ENCODE measurements at places on chromosomes 5 and 9.

GRCh38 chr5:150278046-150278730, 11.4 kb downstream of the CAMK2A start:
- DNase-seq: no peak

GRCh38 chr5:6914347-6914746, 201.1 kb downstream of the TENT4A start:
- no peak for DNase-seq

- no peak for DNase-seq
These were observed 324.8 kb downstream of the ADAMTS6 start for GRCh38 chr5:65156933-65157332.

DNA sequence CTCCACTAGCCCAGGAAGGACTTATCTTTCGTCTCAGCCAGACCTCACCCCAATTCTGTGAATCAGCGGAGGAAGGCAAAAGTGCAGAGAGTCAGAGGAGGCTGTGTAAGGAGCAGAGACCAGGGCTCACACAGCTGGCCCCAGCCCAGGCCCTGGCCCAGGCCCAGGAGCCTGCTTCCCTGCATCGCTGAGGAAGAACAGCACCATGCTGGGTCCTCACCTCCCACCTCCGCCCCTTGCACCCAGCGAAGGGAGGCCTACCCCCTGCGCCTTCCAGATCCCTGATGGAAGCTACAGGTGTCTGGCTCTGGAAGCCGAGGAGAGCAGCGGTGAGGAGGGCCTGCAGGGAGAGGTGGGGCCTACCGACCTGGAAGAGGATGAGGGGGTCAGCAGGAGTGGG, 22.3 kb upstream of the SYNPO start:
- DNase-seq: no peak

DNA sequence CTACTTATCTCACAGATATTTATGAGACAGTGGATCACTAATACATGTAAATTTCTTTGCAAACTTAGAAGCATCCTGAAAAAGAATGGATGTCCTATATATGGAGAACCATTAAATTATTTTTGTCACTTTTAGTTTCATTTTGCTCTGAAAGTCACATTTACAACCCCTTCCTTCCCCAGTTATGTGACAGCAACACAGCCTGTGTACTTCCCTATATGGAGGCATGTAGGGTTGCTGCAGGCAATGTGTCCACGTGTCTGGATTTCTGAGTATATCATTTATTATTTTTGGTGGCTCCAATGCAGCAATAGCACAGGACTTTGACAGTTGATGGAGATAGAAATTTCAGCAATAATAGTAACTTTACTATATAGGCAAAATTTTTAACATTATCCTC, 156.4 kb downstream of the ST8SIA4 start:
- no peak for DNase-seq

DNA sequence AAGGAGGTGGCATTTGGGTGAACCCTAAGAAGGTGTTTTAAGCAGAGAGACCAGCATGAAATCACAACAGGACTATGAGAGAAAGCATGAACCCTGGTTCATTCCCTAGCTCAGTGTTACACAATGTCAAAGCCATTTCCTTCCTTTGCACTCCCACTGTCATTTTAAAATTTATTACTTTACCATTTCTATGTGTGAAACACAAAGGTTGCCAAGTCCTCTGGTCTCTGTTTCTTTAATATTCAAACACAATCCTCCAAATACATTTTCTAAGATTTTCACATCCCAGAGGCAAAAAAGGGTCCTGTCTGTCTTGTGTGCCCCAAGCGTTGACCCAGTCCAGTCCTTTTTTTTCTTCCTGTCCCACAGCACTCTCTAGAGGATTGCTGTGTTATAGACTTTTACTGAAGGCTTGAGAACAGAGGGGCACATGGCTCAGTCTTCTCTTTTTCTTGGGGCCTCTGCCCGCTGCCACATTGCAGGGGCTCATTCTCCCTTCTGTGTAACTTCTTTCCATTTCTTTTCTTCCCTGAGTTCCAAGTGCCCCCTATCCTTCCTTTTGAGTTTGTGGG, 78.6 kb upstream of the SLC28A3 start:
- DNase-seq: no peak

GRCh38 chr9:77912895-77913693, 118.5 kb downstream of the GNAQ start:
- DNase-seq: no peak

DNA sequence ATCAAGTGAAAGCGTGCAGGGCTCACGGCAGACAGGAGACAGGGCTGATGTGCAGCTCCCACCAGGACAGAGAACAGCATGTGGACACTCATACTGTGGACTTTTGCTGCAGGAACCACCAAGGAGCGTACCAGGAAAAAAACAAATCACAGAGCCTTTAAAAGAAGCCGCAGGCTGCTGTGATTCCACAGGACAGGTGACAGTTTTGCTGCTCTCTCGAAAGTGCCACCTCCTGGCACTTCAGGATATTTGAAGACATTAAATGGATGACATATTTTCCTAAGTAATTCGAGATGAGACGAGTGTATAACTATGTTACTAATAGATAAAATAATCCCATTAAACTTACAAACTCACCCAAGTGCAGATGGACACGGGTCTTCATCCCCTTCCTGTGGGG, 29.3 kb downstream of the ZDHHC11 start:
- no peak for DNase-seq

- no peak for DNase-seq
These were observed 183.4 kb downstream of the SPOCK1 start for GRCh38 chr5:137315534-137316345.

DNA sequence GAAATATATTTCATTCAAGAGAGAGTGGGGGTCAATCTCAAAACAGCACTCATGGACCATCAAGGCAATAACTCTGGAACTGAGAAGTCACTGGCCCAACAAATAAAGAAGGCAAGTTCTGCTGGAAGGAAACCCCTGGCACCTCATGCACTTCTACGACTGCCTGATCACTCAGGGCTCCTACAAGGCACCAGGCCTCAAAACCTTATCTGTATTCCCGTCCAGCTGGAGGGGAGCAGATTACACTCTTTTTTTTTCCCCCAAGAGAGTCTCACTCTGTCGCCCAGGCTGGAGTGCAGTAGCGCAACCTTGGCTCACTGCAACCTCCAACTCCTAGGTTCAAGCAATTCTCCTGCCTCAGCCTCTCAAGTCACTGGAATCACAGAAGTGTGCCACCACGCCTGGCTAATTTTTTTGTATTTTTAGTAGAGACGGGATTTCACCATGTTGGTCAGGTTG, 49.9 kb downstream of the P4HA2 start:
- no peak for DNase-seq

DNA sequence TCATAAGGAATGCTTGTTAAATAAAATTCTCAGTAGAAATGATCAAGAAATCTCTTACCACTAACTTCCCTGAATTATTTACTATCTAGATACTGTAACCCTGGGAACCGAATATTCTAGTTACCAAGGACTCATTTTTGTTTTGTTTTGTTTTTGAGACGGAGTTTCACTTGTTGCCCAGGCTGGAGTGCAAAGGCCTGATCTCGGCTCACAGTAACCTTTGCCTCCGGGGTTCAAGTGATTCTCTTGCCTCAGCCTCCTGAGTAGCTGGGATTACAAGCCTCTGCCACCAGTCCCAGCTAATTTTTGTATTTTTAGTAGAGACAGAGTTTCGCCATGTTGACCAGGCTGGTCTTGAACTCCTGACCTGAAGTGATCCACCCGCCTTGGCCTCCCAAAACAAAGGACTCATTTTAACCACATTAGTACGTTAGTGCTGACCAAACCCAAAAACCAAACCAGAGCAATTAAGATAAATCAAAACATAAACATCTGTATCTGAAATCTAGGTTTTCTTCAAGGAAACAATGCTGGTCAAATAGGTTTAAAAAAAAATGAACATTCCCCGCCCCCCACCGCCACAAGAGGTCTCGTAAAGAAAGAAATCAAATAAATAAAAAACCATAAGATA, 3.7 kb downstream of the TXN start:
- DNase-seq: no peak

DNA sequence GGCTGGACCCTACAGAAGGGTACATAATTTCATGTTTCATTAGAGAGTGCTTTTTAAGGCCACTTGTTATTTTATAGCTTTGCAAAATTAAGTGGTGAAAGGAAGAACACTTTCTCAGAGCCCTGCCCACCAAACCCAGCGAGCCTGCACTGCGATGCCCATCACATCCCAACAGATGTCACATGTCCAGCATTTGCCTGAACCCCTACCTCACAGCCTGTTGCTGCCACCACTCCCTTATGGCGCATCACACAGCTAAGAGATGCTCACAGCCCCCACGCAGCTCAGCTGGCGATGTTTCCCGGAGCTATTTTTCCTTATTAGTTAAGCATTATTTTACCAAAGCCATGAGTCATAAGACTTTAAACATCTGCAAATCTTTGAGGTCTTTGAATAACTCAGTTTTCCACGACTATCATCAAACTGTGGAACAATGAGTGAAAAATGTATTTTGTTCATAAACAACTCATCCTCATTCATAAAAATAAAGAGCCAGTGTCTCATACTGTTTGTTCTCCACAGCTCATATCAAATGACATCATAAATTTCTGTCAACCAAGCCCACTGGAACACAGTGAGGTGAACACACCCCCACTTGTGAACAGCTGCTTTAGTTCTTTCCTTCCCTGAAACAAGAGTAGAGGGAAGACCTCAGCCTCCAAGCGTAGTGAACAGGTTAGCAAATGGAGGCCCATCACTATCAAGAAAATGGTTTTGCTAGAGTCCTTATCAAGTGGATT, 104.9 kb downstream of the SYK start:
- no peak for DNase-seq

GRCh38 chr9:96318921-96319565, 17.1 kb upstream of the HSD17B3 start:
- DNase-seq: no peak

- no peak for DNase-seq
These were observed 126.0 kb upstream of the BOD1 start for GRCh38 chr5:173742432-173742816.

GRCh38 chr9:91882627-91883026, 67.4 kb downstream of the ROR2 start:
- DNase-seq: no peak
